NCI-H510A (cell line): ENCODE measurements at places on chromosomes 5 and 9.
A peak's percentile ranks its signal among the peaks of the same experiment; 100 is the strongest.

DNA sequence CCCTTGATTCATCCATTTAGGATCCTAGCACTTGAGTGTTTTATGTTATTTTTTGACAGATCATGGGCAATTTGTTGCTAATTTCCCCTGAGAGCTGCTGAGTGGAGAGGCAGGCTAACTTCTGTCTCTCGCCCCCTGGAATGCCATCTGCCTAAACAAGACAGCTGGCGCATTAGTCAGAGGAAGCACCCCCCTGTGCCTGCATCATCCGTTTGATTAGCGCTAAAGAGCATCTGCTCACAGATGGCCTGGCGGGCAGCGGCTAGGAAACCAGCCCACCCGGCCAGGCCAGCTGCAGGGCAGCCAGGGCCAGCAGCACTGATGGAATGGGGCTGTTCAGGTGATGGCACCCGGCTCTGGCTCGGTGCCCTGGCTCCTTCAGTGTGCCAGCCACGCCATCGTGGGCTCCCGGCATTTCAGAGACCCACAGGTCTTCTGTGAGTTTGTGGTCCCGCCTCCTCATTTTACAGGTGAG, 22.9 kb upstream of the ASS1 start:
- DNase-seq: no peak

DNA sequence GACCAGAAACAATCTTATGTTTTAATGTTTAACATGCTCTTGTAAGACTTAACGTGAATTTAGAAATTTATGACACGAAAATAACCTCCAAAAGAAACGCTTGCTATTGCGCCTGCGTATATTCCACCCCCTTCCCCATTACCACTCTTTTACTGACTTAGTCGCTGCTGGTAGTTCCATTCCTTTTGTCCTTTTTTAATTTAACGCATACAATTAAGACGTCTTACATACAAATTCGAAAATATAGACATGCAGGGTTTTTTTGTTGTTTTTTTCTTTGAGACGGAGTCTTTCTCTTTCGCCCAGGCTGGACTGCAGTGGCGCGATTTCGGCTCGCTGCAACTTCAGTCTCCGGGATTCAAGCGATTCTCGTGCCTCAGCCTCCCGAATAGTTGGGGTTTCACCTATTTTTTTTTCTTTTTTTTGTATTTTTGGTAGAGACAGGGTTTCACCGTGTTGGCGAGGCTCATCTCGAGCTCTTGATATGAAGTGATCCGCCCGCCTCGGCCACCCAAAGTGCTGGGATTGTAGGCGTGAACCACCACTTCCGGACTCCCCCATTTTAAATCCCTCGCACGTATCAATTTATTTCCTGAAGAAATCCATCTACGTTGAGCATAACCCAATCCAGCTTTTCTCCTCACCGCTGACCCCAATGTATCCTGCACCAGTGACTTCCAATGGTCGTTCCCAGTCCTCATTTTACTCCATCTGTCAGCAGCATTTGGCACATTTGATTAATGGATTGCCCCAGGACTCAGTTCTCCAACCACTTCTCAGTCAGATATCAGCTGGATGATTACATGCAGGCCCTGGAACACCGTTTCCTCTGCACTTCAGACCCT, 684 bp upstream of the MED7 start:
- DNase-seq: no peak

DNA sequence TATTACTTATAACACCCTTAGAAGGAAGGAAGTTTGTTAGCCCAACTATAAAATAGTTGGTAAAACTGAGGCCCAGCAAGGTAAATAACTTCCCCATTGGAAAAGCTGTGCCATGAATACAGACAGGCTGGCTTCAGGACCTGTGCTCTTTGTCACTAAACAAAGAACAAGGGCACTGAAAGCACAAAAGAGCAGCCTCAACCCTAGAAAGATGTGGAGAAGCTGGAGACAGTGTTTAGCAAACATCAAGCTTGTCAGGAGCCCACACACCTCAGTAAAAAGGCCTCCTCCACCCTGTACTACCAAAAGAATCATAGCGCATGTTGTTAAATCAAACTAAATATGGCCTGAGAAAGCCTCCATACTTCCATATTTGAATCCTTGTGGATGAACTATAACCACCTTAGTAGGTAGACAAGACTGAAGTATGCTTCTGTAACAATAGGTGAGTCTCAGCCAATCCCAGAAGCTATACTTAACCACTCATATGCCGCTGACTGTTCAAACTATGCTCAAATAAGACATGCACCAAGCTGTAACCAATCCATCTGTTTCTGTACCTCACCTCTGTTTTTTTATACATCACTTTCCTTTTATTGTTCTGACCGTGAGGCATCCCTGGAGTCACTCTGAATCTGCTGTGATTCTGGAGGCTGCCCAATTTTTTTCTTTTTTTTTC, 18.4 kb upstream of the SCGB3A2 start:
- no peak for DNase-seq

DNA sequence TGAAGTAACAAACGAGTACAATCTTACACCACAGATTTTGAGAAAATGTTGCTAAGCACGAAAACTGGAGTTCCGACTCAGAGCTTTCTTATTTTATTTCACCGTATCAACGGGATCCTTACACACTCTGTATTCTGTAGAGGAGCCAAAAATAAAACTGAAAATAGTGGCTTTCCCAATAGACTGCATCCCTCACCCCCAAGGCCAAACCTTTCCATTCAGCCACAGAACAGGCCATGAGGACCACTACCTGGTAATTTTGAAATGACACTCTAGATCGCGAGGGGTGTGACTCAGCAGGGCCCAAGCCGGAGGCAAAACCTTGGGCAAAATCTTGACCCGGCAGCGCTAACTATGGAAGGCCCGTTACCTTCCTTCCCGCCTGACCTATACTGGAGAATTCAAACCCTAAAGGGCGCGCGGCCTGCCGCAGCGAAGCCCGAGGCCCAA, 432 bp downstream of the HSPA9 start:
- no peak for DNase-seq

DNA sequence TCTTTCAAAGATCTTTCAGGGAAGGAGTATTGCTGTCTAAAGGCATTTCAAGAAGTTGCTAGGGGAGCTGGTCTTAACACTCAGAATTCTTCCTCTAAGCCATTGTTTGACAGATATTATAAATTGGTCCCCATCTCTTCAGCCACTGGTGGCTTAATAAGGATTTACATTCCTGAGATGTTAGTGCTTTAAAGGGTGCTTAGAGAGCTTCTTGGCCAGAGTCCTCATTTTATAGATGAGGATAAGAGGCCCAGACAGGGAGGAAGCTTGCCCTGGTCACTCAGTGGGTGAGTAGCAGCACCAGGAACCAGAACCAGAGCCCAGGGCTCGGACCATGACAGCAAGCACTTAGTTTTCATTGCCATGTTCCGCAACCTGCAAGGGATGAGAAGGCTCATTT, 53.2 kb downstream of the GALNT10 start:
- DNase-seq: no peak

GRCh38 chr5:86679529-86679928, 61.8 kb downstream of the COX7C start:
- peak; percentile 6 for DNase-seq

- DNase-seq: no peak
Measured at GRCh38 chr9:108755979-108756378, 99.8 kb downstream of the ACTL7B start.

GRCh38 chr9:128231638-128232527, 28.7 kb downstream of the DNM1 start:
- DNase-seq: no peak

- no peak for DNase-seq
Measured at GRCh38 chr9:115133649-115134048, 15.7 kb upstream of the TNC start.

- no peak for DNase-seq
Measured at GRCh38 chr9:133656211-133657119, 20.3 kb downstream of the DBH start.

DNA sequence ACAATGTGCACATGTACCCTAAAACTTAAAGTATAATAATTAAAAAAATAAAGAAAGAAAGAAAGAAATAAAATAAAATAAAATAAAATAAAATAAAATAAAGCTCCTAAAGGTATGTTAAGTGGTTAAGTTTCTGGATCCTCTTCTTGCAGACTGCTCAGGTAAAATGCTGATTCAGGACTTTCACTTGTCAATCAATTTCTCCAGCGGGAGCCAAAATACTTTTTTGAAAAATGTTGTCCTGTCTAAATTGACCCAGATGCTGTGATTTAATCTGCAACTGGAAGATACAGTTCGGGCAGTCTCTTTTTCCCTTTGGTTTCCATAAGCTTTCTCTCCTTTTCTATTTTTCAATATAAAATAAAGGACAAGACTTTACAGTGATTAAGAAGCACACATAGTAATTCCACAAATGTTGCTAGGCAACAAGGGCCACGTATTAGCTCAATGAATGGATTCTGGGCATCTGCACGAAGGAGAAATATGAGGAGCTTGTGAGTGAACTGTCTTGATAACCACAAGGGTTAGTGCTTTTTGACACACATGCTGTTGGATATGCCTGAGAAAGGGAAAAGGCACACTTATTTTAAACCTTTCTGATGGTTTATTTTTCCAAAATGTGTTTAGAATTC, 38.6 kb downstream of the HTR4 start:
- no peak for DNase-seq

DNA sequence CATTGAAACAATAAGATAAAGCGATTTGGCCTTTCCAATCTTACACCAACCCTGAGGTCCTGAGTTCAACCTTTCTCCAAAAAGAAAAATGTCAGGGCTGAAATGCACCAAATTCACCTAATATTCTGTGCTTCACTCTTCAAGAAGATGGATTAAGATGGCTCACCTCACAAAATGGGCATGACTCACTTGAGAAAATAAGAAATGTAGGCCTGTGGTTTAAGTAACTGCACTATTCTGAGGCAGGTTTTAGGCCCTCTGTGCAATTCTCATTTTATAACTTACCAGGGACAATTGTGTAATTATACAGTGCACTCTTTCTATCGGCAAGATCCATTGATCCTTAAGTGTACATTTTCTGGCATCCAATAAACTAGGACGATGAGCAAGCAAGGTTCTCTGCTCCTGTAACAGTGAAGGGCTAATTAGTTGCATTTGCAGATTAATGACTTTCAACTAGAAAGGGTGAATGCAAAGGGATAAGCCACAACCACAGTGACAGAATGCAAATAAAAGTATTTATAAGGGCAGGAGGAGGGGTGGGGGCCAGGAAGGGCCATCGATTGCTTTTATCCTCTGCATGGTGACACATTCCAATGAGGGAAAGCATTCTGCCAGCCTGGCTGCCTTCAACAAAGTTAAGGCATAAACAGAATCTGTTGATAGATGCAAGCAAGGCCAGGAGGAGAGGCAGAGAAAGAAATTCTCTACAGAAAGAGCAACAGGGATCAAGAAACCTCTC, 214.5 kb downstream of the CAAP1 start:
- no peak for DNase-seq

DNA sequence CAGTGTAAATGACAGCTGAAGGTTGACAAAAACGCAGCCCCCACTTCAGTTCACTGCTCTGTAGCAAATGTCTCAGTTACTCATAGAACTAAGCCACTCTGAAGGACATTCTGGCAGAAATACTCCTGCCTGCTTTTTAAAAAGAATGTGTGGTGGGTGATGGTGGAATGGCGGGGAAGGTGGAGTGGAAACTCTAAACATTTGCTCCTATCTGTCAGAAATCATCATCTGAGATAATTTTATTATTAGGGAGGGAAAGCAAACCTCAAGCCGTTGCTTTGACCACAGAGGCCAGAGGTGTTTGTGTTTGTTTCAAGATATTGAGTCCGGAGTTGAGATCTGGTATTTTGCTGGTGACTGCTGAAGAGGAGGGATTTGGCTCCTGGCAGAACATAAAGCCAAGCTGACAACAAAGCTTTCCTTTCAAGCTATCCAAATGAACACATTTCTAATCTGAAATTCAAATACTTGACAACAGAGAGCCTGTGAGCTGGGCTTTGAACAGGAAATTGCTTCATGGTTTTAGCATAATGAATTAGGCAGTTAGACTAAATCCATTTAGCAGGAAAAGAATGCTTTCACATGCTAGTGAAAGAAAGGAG, 362.7 kb downstream of the CSNK1G3 start:
- no peak for DNase-seq

DNA sequence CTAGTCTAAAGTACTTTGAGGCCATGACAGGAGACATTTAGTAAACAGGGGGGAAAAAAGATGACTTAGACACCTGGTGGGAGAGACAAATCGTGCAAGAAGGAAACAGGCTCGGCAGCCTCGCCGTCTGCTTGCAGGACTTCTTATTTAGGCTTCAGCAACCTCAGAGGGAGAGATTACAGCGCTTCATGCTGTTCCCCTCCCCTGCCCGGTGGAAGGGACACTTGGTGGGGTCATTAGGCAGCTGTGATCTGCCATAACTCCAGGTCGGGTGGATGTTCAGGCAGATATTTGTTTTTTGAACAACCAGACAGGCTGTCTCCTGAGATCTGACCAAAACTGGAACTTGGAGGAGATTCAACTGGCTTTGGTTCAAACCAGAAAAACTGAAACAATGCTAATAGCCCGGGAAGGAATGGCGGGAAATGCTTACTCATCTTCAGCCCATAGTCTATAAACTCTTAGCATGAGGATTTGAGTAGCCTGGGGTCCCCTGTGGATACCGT, 38.1 kb upstream of the CD180 start:
- no peak for DNase-seq

DNA sequence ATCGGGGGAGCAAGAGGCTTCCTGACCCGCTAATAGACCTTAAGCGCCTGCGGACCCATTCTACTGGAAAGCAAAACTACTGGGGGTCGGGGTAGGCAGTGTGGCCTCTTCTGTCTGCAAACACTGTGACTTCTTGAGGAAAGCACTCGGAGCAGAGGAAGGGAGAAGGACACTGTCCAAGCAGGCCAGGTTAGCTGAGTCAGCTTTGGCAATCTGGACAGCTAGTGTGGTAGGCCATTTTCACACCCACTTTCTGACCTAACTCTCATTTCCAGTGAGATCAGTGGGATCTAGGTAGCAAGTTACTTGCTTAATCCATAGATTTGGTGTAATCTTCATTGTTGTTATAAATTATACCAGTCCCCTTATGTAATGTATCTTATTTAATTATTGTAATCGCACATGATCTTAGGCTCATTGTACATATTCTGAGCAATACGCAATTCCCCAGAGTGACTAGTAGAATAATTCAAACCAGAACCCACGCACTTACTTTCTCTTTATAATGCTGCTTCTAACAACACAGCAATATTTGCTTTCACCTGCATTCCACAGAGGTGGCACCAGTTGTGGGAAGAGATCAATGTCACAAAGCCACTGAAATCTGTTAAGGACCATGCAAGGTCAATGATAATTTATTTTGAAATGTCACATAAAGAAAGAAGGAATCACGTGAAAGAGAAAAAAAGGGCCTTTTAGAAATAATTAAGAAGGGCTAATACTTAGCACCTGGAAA, 82.9 kb downstream of the NREP start:
- DNase-seq: no peak

DNA sequence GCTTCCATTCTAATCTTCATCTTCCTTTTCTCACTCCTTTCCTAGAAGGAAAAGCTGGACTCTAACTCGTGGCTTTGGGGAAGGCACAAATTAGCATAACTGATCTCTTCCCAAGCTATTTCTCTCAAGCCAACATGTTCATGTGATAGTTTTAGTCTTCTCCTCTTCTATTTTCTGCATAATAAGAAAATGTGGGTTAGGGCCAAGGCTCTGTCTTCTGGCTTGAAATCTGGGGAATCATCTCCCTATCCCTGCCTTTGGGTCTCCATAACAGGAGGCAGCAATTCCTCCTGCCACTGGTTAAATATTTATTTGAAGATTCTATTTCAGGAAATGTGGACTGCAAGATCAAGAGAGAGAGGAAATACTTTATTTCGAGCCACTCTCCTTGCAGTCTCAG, 1669.6 kb downstream of the MAT2B start:
- DNase-seq: no peak

GRCh38 chr9:14281876-14282275, 32.1 kb downstream of the NFIB start:
- DNase-seq: no peak

- DNase-seq: no peak
Measured at GRCh38 chr5:73692166-73692640, 66.2 kb downstream of the ARHGEF28 start.

GRCh38 chr9:89383030-89383720, 64.9 kb downstream of the SECISBP2 start:
- DNase-seq: no peak
